MV-4-11 (cell line): ENCODE measurements at places on chromosomes 16 and 17.

DNA sequence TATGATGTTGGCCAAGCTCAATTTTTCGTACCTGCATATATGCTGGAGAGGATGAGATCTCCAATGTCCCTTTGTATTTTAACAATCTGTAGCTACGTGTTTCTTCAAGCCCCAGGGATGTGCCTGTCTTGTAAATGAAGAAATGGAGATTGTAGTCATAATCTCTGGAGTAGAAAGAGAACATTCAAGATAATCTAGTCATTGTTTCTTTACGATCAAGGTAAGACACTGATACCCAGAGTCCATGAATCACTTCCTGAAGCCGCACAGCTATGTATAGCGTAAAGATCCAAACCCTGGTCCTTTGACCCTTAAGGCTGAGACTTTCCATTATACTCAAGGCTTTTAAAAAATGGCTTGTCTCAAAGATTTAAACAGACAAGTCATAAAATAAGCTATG lies 205.5 kb downstream of the HS3ST3B1 start:
- no peak for DNase-seq

- peak; percentile 51 for DNase-seq
These were observed 61.2 kb upstream of the RPH3AL start for GRCh38 chr17:413706-414380.

DNA sequence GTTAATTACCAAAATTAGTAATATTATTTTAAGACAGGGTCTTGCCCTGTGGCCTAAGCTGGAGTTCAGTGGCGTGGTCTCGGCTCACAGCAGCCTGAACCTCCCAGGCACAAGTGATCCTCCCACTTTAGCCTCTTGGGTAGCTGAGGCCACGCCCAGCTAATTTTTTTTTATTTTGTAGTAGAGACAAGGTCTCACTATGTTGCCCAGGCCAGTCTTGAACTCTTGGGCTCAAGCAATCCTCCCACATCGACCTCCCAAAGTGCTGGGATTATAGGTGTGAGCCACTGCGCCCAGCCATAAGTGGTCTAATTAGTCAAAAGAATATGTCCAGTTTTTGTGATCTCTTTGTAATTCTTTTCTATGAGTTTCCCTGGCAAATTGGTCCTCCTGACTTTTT lies 12.0 kb upstream of the CFDP1 start:
- no peak for DNase-seq

- DNase-seq = no peak
These were observed 7.0 kb upstream of the ZFHX3 start for GRCh38 chr16:73054813-73055482.

DNA sequence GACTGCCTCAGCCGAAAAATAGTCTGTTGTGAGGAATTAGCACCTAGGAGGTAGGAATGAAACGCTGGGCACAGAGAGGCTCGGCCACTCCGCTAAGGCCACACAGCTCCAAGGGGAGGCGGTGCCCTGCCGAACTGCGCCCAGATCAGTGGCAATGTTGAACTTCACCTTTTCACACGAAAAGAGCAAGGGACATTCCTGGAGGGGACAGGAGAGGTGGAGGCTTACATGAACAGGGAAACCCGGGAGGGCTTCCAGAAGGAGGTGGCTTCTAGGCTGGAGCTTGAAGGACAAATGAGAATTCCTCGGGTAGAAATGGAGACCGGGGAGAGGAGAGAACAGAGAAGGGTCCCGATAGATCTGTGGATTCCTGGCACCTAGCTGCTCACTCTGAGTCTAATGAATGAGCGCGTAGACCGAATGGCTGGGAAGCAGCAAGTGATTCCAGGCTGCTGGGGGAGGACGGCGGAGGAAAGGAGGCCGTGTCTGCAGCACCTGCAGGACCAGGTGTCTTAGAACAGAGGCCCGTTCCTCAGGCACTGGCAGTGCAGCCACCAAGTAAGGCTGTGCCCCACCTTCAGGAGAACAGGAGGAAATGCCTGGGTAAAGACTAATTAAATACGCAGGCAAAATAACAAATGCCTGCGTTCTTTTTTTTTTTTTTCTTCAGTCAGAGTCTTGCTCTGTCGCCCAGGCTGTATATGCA lies 722 bp upstream of the SLC38A10 start:
- peak; percentile 39 for DNase-seq

- DNase-seq = no peak
These were observed 4.5 kb downstream of the NPTX1 start for GRCh38 chr17:80471922-80472321.

- no peak for DNase-seq
These were observed 37.5 kb upstream of the RBFOX3 start for GRCh38 chr17:79648181-79648831.

DNA sequence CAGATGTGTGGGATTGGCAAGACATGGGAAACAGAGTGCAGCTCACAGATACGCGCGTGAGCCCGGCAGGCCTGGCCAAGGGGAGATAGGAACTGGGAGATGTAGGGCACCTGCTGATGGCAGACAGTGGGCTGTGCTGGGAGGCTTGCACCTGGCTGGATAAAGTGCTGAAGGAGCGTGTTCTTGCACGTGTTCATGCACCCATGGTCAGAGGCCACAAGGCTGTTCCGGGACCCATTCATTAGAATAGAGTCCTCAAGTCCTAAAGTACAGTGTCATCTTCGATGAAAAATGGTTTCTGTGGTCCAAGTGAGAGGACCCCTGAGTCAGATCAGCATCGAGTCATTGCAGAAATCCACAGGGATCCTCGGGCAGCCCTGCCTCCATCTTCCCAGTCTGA lies 236.4 kb downstream of the CCDC182 start:
- no peak for DNase-seq

GRCh38 chr17:42832213-42832933 lies 824 bp upstream of the PSME3 start:
- no peak for DNase-seq

DNA sequence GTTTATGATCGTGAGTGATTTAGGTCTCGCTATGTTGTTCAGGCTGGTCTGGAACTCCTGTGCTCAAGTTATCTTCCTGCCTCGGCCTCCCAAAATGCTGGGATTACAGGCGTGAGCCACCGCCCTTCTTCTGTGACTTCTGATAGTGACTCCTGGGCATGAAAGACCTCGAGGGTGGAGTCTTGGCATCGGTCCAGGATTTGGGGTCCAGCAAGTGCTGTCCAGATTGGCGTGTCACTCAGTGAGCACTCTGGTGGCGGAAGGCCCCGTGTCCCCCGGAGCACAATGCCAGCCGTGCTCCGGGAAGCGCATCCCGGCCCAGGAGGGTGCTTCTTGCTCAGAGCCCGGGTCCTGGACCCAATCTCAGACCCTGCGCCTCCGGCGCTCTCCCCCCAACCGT lies 6.8 kb downstream of the OR1F1 start:
- DNase-seq = no peak

GRCh38 chr17:81250286-81251093 lies 11.4 kb downstream of the NDUFAF8 start:
- no peak for DNase-seq

DNA sequence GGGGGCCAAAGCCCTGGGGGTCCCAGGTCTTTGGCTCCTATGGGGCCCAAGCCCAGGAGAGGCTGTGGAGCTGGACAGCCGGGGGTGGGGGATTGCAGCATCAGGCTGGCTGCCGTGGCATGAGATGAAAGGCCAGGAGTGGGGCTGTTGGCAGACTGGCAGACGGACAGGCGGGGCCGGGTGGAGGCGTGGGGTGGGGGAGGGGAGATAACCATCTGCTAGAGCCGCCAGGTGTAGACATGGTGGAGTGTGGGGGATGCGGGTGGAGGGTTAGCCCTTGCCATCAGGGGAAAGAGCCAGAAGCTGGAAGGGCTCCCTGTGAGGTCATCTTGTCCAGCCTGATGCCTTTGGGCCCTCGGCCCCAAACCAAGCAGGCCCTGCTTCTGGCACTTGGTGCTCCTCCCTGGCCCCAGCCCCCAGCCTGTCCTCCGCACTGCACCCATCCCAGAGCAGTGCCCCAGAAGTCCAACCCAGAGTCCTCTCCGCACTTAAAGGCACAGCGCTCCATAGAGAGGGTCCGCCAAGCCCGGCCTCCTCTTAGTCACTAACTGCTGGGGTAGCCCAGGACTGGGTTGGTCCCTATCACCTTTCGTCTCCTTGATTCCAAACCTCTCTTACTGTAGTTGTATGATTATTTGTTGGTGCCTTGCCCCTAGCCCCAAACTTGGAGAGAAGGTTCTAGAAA lies 33.3 kb upstream of the DLX4 start:
- DNase-seq = no peak

DNA sequence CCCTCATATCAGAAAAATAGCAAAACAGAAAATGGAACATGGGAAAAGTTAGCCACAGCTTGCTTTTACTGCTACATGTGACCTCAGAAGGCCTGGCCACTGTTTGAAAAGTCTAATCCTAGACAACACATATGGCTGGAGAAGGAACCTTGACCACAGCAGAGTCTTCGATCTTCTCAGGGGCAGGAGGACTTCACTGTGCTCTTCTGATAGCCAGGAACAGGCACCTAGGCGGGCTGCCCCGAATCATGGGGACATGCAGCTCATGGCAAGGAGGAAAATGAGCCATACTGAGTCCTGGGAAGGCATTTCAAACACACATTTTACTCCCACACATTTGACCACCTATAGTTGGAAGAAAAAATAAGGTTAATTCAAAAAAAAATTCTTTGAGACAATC lies 31.1 kb upstream of the ADORA2B start:
- no peak for DNase-seq

DNA sequence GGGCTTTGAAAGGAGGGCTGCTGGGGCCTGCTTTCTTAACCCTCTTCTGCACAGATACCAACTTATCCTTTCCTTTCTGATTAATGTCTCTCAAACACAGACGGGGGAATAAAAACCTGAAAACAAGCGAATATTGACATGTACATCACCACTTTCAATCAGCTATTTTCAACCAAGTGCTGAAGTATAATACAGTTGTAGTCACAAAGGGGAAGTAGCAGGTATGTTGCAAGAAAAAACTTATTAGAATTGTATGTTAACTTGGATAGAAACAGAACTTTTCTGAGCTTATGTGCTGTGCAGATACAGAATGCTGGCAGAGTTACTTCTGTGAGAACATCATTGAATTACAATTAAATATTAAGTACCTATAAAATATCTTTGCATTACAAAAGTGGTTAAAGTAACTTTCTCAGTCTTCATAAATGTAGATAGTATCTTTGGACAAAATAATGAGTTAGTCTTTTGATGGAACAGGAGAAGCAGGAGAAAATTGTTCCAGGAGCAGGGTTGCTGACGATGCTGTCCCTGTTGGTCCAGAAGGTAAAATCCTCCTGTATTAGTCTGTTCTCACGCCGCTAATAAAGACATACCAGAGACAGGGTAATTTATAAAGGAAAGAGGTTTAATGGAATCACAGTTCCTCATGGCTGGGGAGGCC lies 59.5 kb downstream of the RPTOR start:
- peak; percentile 82 for DNase-seq

GRCh38 chr16:5077304-5077703 lies 5.7 kb downstream of the ALG1 start:
- no peak for DNase-seq

- peak; percentile 15 for DNase-seq
These were observed 38.3 kb downstream of the TBX4 start for GRCh38 chr17:61490540-61490975.

GRCh38 chr16:84283314-84284153 lies 11.1 kb upstream of the WFDC1 start:
- DNase-seq = no peak

DNA sequence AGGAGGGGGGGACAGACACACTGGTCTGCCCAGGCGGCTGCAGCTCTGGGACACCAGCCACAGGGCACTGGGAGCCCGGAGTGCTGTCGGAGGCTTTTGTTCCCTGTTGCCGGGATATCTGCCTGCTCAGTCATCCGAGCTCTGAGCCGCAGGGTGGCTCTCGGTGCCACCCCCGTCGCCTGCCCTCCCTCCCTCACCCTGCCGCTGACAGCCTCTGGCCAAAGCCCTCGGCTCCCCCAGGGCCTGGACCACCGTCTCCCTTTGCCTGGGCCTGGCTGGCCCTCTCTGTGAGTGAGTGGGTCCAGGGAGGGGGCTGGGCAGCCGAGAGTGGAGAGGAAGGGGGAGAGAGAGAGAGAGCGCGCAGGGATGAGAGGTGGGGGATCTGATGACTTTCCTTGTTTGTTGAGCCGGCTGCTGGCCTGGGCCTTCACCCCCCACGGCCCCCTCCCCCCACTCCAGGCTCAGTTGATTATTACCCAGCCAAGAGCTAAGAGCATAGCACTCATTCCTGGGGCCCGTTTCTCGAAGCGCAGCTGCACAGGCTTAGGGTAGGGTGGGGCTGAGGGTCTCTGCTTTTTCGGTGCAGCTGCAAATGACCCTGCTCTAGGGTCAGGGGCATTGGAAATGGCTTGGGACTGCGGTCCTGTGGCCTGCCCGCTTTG lies 2.7 kb downstream of the FOXJ1 start:
- DNase-seq = no peak

GRCh38 chr17:19565817-19566575 lies 32.3 kb downstream of the SLC47A1 start:
- DNase-seq = no peak

DNA sequence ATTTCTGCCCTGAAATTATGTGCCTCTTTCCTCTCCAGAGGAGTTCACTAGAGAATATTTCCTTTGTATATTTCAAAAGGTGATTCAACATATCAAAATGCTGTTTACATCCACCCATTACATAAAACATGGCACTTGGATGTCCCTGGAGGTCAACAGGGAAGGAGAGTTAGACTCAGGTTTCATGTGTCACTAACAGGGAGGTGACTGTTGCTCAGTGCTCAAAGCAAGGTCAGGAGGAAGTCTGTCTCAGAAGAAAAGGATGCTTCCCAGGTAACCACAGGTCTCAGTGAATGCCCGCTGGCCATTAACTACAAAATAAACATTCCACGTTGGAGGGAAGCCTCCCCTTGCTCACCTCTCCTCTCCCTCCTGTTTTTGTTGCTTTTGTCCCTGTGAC lies 198.6 kb downstream of the AXIN2 start:
- DNase-seq = no peak

- DNase-seq = no peak
These were observed 225.0 kb upstream of the SALL1 start for GRCh38 chr16:51376080-51376479.

DNA sequence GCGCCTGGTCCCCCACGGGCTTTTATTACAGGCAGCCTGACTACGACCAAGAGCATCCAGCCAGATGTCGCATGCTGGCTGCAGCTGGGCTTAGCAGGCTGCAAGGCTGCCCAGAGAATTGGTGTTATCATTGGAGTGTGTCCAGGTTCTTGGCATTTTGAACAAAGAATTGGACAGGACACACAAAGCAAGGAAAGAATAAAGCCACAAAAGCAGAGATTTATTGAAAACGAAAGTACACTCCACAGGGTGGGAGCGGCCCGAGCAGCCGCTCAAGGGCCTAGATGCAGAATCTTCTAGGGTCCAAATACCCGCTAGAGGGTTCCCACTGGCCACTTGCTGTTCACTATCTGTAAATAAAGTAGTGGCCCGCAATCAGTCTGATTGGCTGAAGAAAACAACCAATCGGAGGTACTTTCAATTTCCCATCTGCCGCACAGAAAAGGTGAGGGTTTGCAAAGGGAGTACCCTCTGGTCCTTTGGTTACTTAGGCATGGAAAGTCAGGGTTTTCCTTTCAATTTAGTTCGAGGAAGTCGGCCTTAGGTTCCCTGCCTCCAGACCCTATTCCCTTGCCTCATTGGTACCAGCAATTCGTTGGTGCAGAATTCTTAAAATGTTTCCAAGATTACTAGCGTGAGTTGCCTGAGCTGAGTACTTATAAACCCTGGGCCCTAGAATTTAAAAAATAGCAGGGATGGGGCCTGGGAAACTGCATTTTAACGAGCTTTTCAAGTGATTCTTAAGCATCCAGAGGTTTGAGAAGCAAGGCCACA lies 38.5 kb upstream of the CNEP1R1 start:
- no peak for DNase-seq

- no peak for DNase-seq
These were observed 30.7 kb upstream of the CHMP6 start for GRCh38 chr17:80960797-80961452.
